ENCODE measurements at places on chromosomes 5 and 9.

DNA sequence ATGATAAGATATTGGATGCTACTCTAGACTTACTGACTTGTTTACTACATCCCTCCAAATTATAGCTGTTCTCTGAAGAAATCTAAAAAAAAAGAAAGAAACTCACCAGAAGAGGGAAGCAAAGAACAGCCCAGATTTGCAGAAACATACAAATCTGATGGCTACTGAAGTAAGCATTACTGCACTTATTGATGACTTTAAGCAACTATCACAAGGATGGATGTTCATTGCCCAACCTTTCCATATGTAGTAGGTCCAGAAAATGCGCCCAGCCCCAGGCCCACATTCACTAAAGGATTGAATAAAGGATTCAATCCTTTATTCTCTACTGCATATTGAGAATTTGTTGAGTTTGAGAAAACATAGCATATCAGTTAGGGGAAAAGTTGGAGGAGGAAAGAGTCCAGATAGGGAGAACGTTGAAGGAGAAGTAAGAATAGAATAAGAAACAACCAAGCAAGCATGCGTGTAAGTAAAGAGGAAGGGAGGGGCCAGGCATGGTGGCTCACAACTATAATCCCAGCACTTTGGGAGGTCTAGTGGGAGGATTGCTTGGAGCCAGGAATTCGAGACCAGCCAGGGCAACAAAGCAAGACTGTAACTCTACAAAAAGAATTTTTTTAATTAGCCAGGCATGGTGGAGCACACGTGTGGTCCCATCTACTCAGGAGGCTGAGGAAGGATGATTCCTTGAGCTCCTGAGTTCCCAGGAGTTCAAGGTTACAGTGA, 33.8 kb upstream of the DTWD2 start:
- DNase-seq: peak; percentile 68

- DNase-seq: no peak
Observed at GRCh38 chr9:114643896-114644295, 13.7 kb downstream of the TEX53 start.

DNA sequence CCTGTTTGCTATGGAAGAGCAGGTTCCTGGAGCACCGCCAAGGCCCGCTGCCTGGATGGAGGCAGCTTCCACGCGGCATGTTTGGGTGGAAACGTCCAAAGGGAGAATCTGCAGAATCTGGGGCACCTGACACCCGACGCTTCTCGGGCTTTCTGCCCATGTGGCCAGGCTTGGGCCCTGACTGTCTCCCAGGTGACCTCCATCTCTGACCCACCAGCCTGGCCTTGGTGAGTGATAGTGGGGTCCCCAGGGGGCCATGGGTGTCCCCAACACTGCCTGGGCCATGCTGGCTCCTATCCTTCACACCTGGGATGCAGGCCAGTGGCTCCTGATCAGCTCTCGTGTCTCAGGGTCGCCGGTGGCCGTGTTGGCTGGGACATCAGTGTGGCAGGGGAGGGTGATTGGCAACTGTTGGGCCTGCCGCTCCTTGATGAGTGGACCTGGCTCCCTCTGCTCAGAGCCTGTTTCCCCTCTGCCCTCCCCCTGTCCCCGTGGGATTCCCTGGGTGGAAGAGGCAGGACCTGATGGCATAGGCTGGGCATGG, 34.0 kb downstream of the GLT6D1 start:
- no peak for DNase-seq

GRCh38 chr5:158727771-158728311, 371.9 kb downstream of the EBF1 start:
- no peak for DNase-seq

DNA sequence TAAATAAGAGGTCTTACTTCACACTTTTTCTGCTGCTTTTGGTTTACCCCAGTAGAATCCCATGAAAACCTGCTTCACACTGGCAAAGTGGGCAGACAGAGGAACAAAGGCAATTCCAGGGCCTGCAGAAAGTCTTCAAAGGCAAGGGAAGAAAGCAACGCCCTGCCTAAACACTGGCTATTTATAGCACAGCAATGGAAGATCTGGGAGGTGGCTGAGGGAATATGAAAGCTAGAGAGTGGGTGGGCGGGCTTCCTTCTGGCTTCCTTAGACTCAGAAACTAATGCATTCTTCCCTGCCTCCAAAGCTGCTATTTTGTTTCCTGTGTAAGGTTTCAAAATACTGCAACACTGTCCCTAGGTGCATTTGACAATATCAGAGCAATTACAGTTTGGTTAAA, 46.8 kb downstream of the ELAVL2 start:
- DNase-seq: no peak

DNA sequence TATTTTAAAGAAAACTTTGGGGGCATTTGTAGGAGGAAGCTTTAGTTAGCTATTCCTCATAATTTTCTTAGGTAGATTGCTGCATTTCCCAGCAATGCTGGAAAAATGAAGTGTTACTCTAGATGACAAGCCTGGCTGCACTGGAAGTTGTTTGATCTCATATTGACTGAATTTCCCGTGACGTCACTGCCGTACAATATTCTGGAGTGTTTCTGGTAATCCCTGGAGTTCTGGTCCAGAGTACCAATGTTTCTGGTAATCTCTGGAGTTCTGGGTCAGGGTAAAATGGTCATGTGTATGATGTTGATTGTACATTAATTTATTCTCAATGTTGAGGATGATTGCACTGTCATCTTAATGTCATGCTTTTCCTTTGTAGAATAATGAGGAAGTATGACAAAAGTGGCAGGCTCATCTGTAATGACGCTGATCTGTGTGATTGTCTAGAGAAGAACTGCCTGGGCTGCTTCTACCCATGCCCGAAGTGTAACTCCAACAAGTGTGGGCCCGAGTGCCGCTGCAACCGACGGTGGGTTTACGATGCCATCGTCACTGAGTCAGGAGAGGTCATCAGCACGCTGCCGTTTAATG, 26.2 kb downstream of the ARL14EPL start:
- no peak for DNase-seq

DNA sequence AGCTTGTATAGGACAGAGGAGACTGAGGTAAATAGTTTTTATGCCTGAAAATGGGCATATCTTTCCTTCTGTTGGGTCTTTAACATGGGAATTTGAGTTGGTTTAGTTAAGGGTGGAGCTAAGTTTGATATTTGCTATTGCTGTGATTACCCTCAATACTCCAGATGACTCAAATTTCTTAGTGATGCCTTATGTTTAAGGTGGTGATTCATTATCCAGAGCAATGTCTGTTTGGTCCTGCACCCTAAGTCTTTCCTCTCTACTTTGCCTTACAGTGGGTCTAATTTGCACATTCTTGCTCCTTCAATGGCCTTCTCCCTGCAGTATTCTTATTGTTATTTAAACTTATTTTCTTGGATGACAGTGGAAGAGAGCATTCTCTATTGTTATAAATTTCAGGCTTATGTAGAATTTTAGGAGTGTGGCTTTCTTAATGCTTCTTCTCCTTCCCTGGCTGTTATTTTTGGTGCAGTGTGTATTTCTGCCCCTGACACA, 312.9 kb upstream of the RPS23 start:
- DNase-seq: no peak

- DNase-seq: no peak
Observed at GRCh38 chr9:115883467-115884329, 269.9 kb upstream of the PAPPA start.

GRCh38 chr5:158233735-158234322, 374.9 kb upstream of the CLINT1 start:
- DNase-seq: no peak

- DNase-seq: no peak
Observed at GRCh38 chr9:26026423-26027100, 348.3 kb upstream of the TUSC1 start.

GRCh38 chr9:29449306-29449705, 1876.0 kb upstream of the C9orf72 start:
- DNase-seq: no peak

DNA sequence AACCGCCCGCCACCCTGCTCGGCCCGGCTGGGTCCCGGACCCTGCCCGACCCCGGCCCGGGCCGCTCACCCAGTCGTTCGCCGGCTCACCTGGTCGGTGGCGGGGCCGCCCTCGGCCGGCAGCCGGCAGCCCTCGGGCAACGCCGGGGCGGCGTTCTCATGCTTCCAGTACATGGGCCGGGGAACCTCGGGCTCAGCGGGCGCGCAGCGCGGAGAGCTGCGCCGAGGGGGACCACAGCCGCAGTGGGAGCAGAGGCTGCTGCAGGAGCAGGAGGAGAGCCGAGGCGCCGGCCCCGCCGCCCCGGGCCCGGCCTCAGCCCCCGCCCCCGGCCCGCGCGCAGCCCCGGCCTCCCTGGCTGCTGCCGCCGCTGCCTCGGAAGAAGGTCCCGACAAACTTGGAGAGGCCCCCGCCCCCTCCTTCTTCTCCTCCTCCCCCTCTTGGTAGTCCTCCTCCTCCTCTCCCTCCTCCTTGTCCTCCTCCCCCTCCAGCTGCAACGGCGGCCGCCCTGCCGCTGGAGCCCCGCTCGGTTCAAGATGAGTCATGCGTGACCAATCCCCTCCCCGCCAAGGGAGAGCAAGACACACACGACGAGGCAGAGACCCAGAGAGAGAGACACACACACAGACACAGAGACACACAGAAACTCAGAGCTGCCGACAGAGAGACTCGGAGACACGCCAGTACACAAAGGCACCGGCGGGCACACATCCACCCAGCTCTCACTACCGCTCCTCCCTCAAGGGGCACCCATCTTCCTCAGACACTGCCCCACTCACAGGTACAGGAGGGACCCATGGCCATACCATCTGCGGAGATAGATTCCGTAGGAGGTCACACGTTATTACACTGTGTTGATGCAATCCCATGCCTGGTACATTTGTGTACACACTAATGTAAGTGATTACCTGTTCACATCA, at the start of gene LHX6:
TSS of gene LHX6 (minus strand) at position 390 of the 917 bp plus-strand sequence. CDS start at position 173, 217 bp downstream.
- DNase-seq: no peak

- no peak for DNase-seq
Observed at GRCh38 chr9:71383308-71383940, 262.0 kb upstream of the TRPM3 start.

DNA sequence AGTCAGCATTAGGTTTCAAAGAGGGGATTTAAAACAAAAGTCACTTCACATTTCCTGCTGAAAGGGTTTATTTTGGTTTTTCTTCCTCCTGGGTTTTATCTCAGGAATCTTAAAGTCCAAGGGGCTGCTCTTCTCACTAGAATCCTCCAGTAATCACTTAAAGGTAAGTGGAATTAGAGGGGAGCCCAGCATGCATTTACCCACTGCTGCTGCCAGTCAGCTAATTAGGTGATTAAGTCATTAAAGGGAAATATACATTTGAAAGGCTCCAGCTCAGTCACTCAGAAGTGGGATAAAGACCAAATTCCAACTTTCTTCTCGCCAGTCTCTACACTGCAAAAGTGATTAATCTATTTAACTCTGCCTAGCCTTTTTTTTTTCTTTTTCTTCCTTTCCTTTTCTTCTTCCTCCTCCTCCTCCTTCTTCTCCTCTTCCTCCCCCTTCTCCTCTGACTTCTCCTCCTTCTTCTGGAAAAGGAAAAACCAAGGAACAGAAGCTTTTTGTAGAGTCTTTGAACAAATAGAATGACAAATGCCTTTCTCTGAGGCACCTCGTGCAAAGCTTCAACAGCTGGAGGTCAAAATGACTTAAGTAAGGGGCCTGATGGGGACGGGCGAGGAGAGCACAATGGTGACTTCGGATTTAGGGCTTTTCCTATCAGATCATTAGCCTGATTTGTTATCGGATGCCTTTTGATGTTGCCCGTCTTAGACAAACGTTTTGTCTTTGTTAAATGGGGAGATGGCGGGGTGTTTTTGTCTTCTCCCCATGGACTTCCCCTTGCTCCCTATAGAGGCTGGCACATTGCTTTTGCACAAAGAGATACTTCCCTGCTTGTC, 617.6 kb downstream of the IRX1 start:
- no peak for DNase-seq

DNA sequence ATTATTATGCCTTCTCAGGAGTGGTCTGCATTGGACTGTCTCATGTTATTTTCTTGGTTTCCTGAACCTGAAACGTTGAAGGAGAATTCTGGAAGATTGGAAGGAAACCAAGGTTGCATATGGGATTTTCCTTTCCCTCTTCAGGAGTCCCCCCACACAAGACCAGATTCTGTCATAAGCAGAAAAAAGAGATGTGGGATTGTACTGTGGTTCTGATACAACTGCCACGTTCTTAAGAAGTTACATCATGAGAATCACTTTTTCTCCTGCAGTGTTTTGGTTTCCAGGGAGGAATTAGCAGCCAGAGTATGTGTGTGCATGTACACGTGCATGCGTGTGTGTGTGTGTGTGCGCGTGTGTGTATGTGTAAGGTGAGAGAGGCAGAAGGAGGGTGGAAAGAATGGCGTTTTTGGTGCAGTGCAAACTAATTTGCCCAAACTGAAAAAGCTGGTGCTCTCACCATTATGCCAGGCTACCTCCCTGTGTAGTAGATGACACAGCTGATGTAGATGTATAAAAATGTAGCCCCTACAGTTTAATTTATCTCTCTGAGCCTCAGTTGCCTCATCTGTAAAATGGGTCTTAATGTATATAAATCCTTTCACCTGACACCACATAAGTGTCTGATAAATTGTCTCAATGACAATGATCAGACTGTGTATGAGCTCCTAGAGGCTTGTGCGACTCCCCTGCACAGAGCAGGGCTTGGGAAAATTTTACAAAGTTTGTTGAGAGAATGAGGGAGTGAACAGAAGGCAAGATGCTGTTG, 38.6 kb downstream of the RALGPS1 start:
- DNase-seq: no peak

DNA sequence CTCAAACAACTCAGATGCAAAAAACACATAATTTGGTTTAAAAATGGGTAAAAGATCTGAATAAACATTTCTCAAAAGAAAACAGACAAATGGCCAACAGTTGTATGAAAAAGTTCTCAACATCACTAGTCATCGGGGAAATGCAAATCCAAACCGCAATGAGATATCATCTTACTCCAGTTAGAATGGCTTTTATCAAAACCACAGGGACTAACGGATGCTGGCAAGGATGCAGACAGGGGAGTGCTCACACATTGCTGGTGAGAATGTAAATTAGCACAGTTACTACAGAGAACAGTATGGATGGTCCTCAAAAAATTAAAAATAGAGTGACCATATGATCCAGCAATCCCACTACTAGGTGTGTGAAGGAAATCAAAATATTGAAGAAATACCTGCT, 589.1 kb upstream of the ADAMTS16 start:
- DNase-seq: no peak

DNA sequence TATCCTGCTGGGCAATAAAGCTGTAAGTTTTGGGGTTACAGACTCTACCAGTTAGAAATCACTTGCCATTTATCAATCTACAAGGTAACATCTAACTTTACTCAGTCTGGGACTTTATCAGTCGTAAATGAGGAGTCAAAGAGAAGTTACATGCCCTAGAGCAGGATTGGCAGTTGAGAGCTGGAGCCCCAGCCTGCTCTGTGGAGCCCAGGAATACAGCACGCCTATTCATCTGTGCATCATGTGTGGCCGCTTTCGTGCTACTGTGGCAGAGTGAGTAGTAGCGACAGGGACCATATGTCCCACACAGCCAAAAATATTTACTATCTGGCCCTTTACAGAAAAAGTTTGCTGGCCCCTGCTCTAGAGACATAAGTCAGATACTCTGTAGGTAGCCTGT, 152.5 kb upstream of the NTRK2 start:
- no peak for DNase-seq

GRCh38 chr5:146052780-146053179, 52.6 kb downstream of the PLAC8L1 start:
- DNase-seq: no peak
